ENCODE measurements at places on chromosomes 1 and 21.
A peak's percentile ranks its signal among the peaks of the same experiment; 100 is the strongest.

GRCh38 chr1:111762332-111762731, 6.6 kb downstream of the DDX20 start:
- DNase-seq, result no peak

DNA sequence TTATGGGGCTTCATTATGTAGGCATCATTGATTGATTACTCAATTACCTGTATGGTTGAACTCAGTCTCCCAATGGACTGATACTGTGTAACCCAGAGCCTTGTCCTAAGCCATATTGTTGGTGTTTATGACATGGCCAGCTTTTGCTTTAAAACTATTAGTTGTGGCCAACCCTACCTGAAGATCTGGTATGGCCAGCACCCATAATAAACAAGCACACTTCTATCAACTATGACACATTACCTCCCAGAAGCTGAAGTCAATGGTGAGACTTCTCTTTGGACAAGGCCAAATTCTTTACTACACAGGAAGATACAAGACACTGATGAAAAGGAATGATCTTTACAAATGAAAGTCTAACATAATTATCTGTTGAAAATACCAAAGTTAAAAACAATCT, 28.8 kb downstream of the MAN1A2 start:
- no peak for DNase-seq

GRCh38 chr1:220089650-220090556, at the start of gene BPNT1:
TSS of gene BPNT1 (minus strand) at chr1:220089788. CDS start at chr1:220079846, 9,942 bp downstream.
- peak; percentile 94 for DNase-seq

- DNase-seq, result peak; percentile 71
Observed at GRCh38 chr1:154182344-154183045, 9.4 kb downstream of the TPM3 start.
